Aorta (tissue), 5 donors: ENCODE measurements at places on chromosomes 3 and 15. TPM values are rescaled to one million over a fixed set of nuclear protein-coding genes. Genes with fewer than 3 reads are reported as not detected.

GRCh38 chr3:148957586-148957985, 33.8 kb upstream of the GYG1 start:
- DNase-seq = no peak

DNA sequence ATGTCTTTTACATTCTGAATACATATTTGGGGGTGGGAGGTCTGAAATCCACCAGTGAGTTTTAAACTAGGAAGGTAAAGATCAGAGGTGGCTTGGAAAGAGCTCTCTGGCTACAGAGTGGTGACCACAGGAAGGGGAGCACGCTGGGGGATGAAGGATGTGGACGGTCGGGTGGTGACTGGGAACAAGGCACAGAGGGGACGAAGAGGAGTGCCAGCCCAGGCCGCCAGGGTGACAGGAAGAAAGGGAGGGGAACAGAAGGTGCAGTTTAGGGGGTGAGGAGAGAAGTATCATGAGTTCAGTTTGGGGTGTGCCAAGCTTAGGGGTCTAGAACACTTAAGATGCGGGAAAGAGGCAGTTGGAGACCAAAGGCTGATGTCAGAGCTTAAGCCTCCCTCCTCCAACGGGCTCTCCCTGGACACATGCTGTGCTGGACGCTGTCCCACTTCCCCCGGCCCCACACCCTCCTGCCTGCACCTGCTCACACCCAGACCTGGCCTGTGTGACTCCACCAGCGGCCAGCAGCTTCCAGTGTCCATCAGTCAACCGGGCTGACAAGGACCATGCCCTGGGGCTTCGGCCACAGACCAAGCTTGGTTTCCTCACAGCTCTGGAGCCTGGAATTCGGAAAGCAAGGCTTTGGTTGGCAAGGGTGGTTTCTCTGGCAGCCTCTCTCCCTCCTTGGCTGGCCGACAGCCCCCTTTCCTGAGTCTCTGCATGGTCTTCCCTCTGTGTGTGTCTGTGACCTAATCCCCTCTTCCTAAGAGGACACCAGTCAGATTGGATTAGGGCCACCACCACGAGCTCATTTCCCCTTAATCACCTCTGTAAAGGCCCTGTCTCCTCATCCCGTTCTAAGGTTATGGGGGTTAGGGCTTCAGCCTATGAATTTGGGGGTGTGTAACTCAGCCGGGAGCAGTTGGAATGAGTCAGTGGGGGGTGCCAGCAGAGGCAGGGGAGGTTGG, 120.4 kb upstream of the IQSEC1 start:
- DNase-seq = no peak

DNA sequence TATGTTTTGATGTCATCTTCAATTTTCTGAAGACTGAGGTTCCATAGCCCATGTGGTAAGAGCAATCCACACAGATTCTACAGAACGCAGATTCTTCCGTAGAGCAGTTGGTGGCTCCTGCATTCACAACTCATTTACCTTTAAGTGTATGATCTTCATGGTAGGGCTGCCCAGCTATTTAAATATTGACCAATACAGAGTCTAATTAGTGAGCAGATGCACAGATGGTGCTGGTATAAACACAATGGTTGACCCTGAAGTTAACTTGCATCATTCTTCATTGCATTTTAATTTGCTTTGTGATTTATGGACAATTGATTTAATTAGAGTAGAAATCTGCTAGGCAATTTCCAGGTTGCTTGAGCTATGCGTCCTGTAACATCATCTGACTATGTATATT, 269.2 kb downstream of the SQOR start:
- DNase-seq = no peak

- DNase-seq = no peak
Observed at GRCh38 chr15:26098801-26099200, 235.7 kb upstream of the ATP10A start.

GRCh38 chr15:38253351-38253781, 730 bp downstream of the SPRED1 start:
- no peak for DNase-seq

- DNase-seq = no peak
Observed at GRCh38 chr3:31448882-31449243, 83.9 kb upstream of the STT3B start.

DNA sequence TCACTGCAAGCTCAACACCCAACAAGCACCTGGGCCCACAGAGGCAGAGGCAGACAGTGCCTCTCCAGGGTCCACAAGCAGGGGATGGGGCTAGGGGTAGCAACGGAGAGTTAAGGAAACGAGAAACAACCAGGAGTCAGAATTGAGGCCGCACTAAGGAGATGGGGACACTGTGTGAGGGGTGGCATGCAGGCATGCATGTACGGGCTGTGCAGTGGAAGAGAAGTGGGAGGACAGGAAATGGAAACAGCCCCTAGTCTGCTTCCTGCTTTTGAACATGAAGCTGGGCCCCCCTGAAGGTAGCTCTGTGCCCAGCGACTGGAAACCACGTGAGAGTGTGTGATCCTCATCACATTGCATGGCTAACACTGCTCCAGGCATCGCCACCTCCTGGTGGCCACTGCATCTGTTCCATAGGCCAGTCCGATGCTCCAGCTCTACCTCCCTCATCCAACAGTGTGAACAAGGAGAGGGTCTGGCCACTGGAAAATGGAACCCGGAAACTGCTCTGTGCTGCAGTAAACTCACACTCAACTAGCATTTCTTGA, 44.0 kb downstream of the XXYLT1 start:
- DNase-seq = peak; percentile 39

DNA sequence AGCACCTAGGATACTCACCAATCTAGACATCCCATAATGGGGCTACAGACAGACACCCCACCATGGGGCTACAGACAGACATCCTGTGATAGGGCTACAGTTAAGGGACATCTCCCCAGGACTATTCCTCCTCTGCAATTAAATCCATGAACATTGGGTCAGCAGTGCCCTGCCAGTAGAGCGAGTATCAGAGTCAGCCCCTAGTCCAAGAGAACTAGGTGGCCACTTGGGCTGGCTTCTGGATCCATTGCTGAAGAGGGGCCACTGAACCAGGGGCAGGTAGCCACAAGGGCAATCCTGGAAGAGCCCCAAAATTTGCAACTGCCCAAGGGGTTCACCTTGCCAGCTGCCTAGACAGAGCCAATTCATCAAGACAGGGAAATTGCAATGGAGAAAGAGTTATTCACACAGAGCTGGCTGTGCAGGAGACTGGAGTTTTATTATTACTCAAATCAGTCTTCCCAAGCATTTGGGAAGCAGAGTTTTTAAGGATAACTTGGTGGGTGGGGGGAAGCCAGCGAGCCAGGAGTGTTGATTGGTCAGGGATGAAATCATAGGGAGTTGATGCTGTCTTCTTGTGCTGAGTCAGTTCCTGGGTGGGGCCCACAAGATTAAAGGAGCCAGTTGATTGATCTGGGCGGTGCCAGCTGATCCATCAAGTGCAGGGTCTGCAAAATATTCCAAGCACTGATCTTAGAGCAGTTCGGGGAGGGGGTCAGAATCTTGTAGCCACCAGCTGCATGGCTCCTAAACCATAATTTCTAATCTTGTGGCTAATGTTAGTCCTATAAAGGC, 170.2 kb upstream of the SMAD3 start:
- no peak for DNase-seq

- no peak for DNase-seq
Observed at GRCh38 chr15:53193149-53193548, 403.0 kb upstream of the ONECUT1 start.

The PLAAT1 gene
- total RNA-seq = 0.45 TPM
